ENCODE measurements at places on chromosomes 5 and 9.

DNA sequence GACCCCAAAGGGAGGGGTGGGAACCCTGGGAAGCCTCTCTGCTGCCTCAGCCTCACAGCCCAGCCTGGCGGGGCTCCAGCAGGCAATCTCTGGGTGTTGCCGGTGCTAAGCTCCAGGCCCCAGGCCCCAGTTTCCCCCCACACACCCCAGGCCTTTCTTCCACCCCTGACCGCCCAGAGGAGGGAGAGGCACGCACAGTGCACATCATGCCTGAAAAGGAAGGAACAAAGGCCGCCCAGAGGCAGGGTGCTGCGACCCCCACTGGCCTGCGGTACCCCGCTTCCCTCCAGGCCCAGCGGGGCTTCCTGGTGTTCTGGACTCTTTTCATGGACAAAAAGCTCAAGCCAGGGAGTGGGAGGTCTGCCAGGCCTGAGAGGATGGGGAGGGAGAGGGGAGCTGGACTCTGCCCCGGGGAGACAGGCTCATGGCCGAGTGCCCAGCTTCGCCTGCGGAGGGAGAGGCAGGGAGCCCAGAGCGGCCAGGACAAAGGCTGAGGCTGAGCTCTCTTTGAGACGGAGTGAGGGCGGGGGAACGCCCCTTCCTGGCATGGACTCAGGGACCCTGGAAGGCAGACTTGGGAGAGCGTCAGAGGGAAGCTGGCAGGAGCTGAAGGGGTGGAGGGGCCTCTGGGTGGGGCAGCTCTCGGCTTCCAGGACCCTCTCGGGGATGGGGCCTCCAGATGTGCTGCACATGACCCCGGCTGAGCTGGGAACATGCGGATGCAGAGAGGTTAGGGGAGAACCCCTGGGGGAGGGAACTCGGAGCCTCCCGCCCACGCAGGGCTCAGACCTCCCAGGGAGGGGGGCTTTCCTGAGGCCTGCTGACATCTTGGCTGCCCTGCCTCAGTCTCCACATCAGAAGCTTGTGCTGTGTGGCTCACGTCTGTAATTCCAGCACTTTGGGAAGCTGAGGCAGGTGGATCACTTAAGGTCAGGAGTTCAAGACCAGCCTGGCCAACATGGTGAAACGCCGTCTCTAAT lies 1.8 kb upstream of the ENTPD2 start:
- DNase-seq, result peak; percentile 78

DNA sequence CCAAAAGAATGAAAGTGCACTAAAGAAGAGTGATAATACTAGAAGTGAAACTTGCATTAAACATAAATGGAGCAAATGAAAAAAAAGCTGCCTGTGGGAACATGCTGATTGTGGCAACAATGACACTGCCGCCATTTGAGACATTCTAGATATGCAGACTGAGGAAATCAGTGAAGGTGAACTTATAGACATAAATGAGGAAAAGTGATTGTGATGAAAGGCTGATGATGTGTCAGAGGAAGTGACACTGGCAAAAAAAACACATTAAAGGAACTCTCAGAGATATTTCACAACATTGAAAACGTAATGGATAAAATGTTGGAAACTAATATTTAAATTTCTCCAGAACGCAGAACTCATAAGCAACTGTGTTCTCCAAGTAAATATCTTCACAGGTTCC lies 1.2 kb downstream of the ERCC8 start:
- DNase-seq, result no peak

GRCh38 chr5:109563739-109564138 lies 126.0 kb upstream of the MAN2A1 start:
- DNase-seq, result no peak

GRCh38 chr9:117734082-117734481 lies 29.9 kb downstream of the TLR4 start:
- no peak for DNase-seq

- DNase-seq, result no peak
Observed at GRCh38 chr9:133342570-133342969, 5.4 kb downstream of the MED22 start.
